ENCODE measurements at places on chromosomes 7 and 10.

- peak; percentile 69 for DNase-seq
These were observed at the start of gene MACROH2A2 for GRCh38 chr10:70052462-70053217. Gene MACROH2A2, plus strand, starts transcription at chr10:70052846. Its CDS starts 22,813 bp downstream, at chr10:70075659.

DNA sequence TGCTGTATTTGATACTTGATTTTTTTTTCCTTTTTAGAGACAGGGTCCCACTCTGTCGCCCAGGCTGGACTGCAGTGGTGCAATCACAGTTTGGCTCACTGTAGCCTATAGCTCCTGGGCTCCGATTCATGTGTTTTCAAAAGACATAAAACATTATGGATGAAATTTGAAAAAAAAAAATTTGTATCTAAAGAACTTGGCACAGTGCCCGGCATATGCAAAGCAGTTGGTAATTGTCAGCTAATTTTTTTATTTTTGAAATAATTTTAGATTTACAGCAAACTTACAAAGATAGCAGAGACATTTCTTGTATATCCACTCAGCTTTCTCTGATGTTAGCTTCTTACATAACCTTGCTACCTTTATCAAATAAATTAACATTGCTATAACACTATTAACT lies 20.3 kb upstream of the SAMD8 start:
- no peak for DNase-seq

DNA sequence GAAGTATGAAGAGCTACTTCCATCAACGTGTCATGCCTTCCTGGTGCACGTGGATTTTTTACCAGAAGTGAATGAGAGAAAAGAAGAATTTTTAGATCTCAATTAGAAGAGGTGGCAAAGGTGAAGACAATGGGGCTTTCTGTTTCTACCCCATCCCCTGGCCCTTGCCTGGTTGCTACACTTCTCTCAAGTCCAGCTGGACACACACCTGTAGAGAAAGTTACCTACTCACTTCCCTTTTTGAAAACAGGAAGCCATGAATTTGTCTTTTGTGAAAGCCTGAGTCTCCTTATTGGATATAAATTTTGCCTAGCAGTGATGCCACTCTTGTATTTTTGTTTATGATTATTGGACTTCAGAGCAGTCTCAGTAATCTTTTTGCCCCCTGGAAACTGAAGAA lies 142.9 kb upstream of the AKR1E2 start:
- DNase-seq: no peak

DNA sequence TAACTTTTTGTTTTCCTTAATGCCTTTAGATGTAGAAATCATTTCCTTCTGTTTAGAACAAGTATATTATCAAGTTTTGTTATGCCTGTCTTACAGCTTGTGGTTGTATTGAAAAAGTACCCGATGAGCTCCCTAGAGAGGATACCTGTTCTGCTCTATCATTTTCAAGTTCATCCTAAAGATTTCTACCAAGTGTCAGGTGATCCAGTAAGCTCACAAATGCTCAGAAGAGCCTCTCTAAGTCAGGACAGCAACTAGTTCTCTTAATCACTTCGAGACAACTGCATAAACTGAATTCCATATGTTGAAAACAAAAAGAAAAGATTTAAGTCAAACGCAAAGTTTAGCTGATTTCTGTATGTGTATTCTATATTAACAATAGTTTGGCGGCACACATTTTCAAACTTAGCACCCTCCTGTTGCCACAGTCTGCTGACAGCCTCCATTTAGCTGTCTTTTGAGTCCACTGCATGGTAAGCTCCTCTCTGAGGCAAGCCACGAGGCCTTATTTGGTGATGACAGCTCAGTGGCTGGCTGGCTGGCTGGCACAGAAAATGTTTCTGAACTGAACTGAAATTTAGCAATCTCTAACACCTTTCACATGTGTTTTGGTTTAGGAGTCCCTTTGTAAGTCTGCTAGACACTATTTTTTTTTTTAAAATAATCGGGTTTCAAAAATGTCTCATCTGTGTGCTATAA lies 59.4 kb downstream of the SEMA3C start:
- no peak for DNase-seq

GRCh38 chr10:58806970-58807628 lies 294.4 kb downstream of the BICC1 start:
- no peak for DNase-seq

DNA sequence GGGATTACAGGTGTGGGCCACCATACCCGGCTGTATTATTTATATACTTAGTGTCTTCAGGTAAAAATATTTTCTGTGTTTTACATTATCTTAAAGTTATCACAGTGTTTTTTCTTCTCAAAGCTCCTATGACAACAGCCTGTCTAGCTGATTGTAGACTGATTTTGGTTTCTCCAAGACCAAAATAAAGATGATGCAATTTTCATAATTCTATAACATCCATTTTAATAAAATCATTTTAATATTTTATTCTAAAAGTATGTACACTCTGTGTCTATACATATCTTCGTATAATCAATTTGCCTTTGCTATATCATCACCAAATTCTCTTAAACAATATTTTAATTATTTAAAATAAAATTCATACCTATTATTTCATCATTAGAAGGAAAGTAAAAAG lies 108.6 kb downstream of the TRIM24 start:
- no peak for DNase-seq

- DNase-seq: no peak
These were observed 8.7 kb downstream of the NCAPG2 start for GRCh38 chr7:158695726-158696452.

DNA sequence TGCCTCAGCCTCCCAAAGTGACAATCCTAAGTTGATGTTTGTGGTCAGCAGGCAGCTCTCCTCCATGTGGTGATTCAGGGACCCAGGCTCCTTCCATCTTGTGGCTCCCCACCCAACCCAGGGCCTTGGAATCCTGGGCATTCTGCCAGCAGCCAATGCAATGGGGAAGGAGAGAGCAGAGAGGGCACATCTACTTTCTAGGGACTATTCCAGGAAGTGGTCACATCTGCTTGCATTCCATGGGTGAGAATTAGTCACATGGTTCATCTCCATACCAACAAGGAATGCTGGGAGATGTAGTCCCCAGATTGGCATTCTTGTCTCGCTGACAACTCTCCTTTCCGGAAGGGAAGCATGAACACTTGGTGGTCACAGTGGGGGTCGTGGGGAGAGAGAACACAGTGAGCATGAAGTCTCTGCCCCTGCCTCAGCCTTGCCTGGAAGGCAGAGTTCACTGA lies 9.9 kb upstream of the SRRM3 start:
- peak; percentile 18 for DNase-seq

DNA sequence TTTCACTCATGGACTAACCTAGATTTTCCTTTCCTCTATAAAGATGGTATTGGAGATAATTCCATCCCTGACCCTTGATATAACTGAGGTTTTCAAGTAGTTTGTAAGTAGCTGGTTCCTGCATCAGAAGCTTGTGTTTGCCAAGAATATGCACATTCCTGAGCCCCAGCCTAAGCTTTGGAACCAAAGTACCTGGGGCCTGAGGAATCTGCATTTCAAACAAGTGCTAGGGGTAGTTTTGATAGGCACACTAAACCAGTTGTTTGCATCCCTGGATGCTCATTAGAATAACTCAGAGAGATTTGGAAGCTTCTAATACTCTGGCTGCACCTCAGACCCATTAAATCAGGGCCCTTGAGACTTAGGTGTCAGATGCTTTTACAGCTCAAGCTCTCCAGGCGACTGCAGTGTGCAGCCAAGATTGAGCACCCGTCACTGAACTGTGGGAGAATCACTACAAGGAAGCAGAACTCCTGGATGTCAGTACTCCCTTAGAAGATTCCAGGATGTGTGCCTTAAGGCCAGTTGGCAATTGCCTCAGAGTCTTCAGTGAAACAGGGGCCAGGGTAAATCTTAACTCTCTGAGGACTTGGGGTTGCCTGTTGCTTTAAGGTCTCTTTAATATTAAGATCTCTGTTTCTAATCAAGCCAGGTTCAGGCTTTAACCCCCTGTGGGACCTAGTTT lies 565.0 kb downstream of the REEP3 start:
- DNase-seq: no peak

- no peak for DNase-seq
These were observed 11.8 kb downstream of the CAMK2B start for GRCh38 chr7:44313621-44314031.

- no peak for DNase-seq
These were observed 63.0 kb downstream of the PIP4K2A start for GRCh38 chr10:22651276-22651980.

GRCh38 chr7:128874140-128875031 lies 11.7 kb downstream of the ATP6V1F start:
- no peak for DNase-seq

GRCh38 chr7:54394834-54395233 lies 147.3 kb upstream of the VSTM2A start:
- DNase-seq: no peak

- no peak for DNase-seq
These were observed 80.3 kb upstream of the SEM1 start for GRCh38 chr7:96789914-96790313.

DNA sequence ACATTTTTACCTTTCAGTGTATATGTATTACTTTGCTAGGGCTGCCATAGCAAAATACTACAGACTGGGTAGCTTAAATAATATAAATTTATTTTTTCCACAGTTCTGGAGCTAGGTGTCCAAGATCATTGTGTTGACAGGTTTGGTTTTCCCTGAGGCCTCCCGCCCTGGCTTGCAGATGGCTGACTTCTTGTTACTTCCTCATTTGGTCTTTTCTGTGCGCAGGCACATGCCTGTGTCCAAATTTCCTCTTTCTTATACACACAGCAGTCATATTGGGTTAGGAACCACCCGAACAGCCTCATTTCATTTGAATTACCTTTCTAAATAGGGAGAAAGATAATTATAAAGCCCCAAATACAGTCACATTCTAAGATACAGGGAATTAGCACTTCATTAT lies 521.6 kb upstream of the SORCS1 start:
- no peak for DNase-seq

DNA sequence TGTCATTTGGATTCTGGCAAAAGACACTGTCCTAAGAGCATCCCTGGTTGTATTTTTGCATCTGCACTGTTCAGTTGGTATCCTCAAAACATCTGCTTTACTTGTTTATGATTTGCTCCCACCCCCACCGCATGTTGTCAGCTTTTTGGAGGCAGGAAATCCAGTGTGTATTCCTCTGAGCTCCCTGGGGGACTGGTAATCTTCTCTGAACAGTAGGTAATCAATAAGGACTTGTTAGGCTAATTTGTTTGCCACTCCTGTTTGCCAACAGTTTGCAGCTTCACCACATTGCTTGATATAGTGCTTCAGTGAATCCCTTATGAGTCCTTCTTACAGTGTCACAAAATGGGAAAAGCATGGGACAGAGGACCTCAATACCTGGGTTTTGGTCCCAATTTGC lies 49.1 kb downstream of the FEZF1 start:
- no peak for DNase-seq

DNA sequence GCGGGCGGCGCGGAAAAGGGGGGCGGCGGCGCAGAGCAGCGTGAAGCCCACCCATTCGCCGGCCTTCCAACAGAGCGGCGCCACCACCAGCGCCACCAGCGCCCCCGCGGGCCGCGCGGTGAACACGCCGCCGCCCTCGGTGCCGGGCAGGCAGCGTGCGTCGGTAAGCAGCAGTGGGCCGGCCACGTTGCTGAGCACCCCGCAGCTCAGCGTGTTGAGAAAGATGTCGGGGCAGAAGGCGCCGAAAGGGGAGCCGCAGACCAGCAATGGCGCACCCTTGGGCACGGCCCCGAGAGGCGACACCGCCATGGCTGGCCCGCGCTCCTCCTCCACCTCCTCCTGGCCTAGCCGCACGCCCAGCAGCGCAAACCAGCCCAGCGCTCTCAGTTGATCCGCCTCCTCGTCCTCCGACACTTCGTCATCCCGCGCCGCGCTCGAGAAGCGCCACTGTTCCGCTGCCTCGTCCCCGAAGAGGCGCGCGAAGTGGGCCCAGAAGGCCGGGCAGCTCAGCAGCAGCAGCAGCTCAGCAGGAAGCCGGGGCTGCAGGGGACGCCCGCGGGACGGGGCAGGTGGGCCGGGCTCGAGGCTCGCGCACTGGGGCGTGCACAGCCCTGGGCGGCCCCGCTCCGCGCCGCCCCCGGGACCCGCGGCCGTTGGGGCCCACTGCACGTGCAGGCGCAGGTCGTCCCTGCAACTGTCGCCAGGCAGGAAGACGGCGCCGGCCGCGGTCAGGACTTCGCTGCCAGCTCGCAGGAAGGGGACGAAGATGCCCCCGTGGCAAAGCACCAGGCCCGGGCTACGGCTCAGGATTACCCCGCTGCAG lies 623 bp downstream of the TYSND1 start:
- peak; percentile 64 for DNase-seq

GRCh38 chr10:131653140-131653539 lies 247.7 kb upstream of the PPP2R2D start:
- no peak for DNase-seq

DNA sequence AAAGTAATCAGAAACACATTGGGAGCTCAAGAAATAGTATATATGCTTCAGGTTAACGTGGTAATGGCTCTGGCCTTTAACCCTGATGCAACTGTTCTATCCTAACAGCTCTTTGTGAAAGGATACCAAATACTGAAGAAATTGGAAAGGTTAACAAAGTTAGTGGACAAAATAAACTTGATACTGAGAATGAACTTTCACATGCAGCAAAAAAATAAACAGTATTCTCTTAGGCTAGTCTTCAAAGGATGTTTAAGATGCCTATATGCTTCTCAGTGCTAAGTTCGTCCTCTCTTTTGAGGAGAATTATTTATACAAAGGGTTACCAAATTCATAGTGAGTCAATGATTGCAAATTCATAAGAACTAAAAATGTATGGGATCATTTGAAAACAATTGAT lies 256.2 kb upstream of the FERD3L start:
- DNase-seq: no peak

GRCh38 chr10:31759124-31759798 lies 169.4 kb downstream of the ARHGAP12 start:
- peak; percentile 32 for DNase-seq

Data from neural crest cell (in vitro differentiated cells).